ENCODE measurements at places on chromosomes 7 and 10.

GRCh38 chr10:100008708-100009282, 952 bp downstream of the DNMBP start:
- no peak for DNase-seq

GRCh38 chr10:121138112-121138860, 287.1 kb downstream of the WDR11 start:
- no peak for DNase-seq

GRCh38 chr7:142557971-142558582, 191.2 kb upstream of the PRSS1 start:
- DNase-seq: no peak

GRCh38 chr7:54783952-54784351, 24.9 kb upstream of the SEC61G start:
- DNase-seq: no peak

DNA sequence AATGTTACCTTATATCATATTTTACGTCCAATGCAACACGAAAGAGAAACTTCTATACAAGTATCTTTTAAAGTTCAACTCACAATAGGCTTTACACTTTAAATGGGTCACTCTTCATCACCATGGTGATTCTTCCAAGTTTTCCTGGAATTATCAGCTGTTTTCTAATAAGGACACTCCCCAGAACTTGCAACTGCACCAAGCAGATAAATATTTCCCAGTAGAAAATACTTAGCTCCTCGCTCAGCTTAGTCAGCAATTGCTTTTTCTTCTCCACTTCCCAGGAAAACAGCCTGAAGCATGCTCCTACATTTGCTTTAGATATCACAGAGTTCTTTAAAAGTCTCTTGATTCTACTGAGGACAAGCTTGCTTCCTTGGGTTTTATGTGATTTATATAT, 25.7 kb upstream of the ADD3 start:
- no peak for DNase-seq
